HT-29 (cell line): ENCODE measurements at places on chromosomes 13 and 19.
A peak's percentile ranks its signal among the peaks of the same experiment; 100 is the strongest.

DNA sequence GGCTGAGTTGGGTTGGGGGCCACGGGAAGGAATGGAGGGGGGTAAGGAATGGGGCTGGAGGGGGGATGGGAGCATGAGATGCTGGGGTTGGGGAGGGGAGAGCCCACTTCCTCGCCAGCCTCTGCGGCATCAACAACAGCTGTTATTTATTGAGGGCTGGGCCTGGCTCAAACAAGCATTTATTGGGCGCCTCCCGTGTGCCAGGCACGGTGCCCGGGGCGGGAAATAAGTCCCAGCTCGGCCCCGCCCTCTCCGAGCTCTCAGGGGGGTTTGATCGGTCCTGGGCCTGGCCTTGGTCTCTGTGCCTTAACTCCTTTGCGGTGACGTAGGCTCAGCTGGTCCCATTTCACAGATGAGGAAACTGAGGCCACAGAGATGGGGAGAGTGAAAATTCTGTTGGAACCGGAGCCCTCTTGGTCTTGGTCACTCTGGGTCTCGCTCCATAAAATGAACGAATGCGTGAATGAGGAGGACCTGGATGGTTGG, 919 bp upstream of the ADAMTS10 start:
- DNase-seq: no peak

GRCh38 chr13:95494082-95494681, 58.3 kb upstream of the CLDN10 start:
- DNase-seq: peak; percentile 96

DNA sequence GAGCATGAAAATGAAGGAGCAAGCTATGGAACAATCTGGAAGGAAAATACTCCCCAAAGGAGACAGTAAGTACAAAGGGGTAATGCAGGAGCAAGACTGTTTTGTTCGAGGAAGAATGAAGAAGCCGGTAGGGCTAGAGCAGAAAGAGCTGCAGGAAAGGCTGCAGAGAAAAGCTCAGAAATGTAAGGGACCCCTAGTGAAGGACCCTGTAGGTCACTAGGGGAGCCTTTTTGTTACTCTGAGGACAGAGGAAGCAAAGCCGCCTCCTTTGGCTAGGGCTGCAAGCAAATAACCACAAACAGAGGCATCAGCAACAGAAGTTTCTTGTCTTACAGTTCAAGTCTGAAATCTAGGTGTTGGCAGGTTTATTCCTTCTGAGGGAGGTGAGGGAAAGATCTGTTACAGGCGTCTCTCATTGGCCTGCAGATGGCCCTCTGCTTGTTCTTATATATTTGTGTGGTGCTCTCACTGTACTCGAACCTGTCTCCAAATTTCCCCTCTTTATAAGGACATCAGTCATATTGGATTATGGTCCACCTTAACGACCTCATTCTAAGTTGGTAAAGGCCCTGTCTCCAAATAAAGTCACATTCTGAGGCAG, 362.3 kb downstream of the COG6 start:
- DNase-seq: no peak

DNA sequence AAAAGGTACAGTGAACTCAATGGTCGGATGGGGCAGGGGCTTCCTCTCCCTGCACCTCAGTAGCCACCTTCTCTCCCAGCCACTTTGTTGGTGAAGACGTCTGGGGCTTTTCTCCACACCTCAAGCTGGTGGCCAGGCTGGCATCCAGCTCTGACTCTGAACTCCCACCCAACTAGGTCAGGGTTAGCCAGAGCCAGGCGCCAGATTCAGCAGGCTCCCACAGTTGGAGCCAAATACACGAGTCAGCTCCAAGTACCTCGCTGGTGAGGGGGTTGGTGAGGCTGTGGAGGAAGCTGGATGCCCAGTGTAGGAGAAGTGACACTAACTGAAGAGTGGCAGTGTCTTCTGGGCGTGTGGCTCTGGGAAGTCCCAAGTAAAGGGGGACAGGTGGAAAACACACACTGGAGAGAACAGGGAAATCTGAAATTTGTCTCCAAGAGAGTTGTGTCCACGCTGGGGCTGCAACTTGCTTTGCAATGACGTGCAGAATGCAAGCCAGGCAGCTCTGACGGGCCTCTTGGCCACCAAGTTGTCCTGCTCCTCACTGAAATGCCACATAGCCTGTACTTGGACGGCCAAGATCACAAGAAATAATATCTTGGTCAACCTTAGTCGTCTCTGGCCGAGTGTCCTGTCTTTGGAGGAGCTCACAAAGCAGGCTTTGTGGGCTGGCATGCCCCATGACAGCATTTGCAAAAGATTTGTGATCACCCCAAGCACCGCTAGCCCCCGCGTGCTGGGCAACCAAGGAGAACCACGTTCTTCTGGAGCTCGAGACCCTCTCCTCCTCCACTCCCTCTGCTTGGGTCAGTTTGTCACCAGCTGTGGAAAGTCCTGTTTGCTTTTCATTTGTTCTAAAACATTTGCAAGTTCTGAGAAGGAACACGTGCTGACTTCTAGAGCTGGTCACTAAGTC, 18.1 kb downstream of the SLC7A1 start:
- no peak for DNase-seq

DNA sequence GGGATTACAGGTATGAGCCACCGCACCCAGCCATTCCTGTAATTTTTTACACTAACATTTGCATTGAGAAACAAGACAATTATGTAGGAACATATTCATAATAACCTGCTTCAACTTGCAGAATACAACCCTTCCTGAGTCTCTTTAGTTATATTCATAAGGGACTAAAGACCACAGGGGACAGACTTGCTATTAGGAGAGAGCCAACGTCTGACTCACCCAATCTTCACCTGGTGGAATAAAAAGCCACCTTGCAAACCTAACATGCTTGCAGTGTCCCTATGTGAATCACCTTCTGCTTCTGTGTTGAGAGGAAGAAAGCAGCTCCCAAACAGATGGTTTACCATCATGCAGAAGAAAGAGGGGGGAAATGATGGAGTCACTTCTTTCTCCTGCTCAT, 456.1 kb downstream of the PCDH9 start:
- DNase-seq: no peak

DNA sequence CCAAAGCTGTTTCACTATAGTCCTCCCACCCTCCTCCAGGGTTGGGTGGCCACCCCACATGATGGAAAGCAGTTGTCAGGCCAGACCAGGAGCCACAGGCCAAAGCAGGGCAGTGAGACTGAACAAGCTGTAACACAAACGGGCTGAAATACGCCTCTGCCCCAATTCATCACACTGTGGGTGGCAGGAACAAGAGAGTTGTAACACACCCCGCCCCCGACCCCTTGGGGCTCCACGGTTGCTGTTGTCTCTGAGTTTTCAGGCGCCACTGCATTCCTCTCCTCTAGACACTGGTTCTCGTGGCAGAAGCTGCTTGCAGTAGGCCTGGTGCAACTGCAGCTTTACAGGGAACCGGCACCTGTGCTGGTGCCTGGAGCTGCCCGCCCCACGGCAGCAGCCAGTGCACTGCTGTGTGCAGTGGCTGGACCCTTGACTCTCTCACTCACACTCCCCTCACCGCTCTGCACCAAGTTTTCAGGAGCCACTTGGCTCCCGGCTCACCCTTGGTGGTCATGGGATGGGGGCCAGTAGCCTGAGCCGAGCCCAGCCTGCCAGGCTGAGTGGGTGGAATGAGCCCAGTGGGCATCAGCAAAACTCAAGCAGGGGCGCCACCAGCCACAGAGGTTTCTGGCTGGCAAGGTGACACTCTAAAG, 1314.5 kb upstream of the MIR17HG start:
- no peak for DNase-seq

GRCh38 chr13:98103531-98103930, 39.4 kb upstream of the FARP1 start:
- no peak for DNase-seq

DNA sequence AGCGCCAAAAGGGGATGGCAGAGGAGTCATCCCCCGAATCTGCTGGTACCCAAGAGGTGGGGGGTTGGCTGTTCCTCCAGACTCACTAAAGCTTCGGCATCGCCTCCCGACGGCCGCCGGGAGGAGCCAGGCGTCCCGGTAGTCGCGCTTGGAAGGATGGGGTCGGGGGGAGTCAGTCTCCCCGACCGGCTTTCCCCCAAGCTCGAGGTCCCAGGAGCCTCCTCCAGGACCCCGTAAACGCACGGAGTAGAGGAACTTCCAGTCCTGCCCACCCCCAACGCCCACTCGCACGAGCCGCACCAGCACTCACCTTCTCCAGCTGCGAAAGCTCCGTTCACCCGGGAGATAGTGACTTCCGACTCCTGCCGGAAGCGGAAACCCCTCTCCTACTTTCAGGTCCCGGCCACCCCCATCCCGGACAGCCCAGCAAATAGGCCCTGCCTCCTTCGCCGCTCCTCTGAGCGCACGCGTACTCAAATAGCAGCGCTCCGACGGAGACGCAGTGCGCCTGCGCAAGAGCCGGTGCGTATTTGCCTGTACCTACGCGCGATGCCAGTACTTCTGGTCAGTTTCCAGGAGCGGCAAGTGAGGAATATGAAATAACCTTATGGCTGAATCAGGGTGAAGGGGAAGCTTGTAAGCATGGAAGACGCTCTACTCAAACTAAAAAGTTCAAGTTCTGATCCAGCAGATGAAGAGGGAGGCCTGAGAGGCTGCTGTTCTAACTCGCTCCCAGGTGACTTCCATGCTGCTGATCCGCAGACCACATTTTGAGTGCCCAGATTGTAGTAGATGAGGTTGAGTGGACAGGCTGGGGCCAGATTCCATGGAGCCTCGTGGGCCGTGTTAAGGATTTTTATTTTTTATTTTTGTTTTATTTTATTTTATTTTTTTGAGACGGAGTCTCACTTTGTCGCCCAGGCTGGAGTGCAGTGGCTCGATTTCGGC, at the start of gene ELOF1:
ELOF1 (minus strand) TSS at position 350 of the 948 bp plus-strand sequence. CDS start 4,883 bp downstream, outside the sequence.
- DNase-seq: peak; percentile 94

GRCh38 chr19:2355168-2356035, 4.7 kb upstream of the TMPRSS9 start:
- no peak for DNase-seq

DNA sequence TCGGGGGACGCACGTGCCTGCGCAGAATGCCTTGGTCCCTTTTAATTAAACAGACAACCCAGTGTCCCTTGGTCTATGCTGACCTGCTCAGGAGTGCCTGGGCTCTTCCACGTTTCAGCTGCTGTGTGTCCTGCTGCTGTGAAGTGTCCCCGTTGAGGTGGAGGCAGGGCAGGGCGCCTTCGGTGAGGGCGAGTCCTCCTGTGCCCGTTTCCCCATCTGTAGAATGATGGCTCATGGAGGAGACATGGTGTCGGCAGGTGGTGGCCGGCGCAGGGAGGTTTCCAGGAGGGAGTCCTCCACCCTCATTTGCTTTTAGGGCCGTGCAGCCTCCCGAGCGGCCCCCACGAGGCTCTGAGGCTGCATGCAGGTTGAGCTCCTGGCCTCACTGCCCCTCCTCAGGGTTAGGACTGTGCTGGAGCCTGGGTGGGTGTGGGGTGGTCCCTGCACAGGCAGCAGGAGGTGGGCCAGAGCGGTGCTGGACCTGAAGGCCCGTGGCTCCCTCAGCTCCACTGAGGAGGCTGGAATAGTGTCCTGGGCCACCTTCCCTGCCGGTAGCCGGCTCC, 8.8 kb downstream of the STK11 start:
- DNase-seq: no peak

- no peak for DNase-seq
These were observed 4.9 kb upstream of the RGCC start for GRCh38 chr13:41452462-41452861.

DNA sequence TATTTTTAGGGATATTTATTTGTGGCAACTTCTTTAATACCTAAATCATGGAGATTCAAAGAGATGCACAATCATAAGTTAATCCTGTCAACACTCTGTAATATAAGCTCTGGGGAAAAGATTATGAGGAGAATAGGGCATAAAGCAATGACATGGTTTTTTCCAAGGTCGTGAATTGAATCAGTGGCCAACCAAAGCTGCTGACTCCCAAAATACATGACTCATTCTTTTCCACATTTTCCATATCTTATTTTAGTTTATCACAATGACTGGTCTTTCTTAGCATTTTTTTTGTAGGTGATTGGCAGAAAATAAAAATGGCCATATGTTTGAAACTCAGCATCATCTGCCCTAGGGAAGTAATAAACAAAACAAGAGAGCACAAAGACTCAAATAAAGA, 28.5 kb upstream of the RBM26 start:
- DNase-seq: no peak

GRCh38 chr19:58440556-58440955, 603 bp upstream of the ZNF132 start:
- DNase-seq: no peak

DNA sequence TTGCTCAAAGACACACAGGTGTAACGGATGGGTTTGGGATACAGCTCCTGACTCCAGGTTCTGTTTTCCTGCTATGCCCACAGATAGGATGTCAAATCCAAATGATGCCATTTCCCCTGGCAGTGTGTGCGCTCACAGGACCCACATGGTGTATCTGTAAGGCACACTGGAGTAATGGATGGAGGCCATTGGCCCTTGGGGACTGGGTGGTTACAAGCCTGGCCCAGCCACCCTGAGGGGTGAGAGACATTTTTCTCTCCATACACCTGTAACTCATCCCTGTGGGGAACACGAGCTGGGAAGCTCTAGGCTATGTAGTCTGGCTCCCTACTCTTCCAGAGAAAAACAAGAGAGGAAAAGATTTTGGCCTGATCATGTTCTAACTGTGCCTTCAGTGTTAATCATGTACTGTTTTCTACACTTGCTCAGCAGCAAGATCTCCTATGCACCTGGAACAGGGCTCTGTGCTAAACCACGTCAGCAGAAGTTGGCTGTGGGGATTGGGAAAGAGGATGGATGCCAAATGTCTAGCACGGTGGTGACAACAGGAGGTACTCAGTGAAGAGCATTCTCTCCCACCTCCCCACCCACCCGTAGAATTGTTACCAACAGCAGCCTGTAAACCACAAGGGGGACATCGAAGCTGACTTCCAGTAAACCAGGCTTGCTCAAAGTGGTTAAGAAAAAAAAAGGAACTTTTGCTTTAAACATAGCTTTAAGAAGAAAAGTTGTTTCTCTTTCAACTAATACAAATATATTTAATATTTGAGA, 237.0 kb downstream of the LACC1 start:
- no peak for DNase-seq

- DNase-seq: no peak
These were observed 207.5 kb downstream of the ENOX1 start for GRCh38 chr13:43579321-43579720.

GRCh38 chr13:24381541-24382265, 72.3 kb downstream of the C1QTNF9 start:
- DNase-seq: no peak

- DNase-seq: no peak
These were observed 2.5 kb downstream of the NFIC start for GRCh38 chr19:3368848-3369336.

DNA sequence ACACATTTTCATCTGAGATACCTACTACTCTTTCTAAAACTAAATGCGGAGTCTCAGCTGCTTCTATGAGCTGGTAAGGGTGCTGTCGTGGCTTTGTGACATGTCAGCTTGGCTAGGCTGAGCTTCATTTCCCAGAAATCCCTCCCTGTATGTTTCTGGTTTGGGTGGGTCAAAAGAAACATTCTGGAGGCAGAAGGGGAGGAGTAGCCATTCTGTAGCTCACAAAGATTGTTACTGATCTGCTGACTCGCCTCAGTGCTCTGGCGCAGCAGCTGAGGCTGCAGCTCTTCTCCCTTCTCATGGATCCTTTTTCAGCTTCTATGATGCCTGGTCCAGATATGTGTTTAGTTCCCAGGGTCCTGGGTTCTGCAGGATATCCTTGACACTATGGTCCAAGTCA, 114.7 kb downstream of the RAP2A start:
- no peak for DNase-seq

GRCh38 chr13:60612593-60612992, 215.6 kb downstream of the TDRD3 start:
- no peak for DNase-seq

- DNase-seq: no peak
These were observed 35.1 kb downstream of the ENOX1 start for GRCh38 chr13:43751624-43752023.

- DNase-seq: no peak
These were observed 207.3 kb downstream of the DLEU7 start for GRCh38 chr13:50636007-50636704.

GRCh38 chr13:81639984-81640582, 1299.2 kb upstream of the SPRY2 start:
- DNase-seq: peak; percentile 83
